ENCODE measurements at places on chromosomes 7 and 10.
A peak's percentile ranks its signal among the peaks of the same experiment; 100 is the strongest.

DNA sequence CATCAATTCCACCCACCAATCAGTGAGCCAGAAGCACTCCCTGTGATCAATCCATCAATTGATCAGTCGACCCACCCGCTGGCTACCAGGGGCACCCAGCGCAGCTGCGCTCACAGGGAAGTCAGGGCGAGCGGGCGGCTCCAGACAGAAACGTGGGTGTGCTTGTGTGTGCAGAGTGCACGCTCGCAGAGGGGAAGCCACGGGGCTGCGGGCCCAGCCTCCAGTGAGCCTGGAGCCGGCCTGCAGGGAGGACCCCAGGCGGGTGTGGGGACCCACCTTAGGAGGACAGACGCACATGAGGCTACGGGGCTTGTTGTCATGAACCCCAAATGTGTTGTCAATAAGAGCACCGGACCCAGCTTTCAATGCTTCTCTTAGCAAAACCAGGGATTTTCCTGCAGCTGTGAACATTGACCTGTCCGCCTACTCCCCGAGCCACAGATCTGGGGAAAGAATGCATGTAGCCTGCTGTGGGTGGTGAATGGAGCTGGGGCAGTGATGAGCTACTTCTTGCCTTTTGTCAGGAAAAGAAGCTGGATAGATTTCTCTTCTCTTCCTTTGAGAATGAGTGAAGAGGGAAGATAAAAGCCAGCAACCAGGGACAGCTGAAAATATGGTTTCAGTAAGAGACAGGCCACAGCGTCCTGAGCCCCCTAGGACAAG is 497.8 kb downstream of the DNAJB6 start:
- DNase-seq = no peak

- no peak for DNase-seq
Measured at GRCh38 chr10:125409756-125410155, 249.4 kb upstream of the CTBP2 start.

GRCh38 chr10:110387983-110388686 is 83.4 kb upstream of the SMNDC1 start:
- DNase-seq = peak; percentile 25

DNA sequence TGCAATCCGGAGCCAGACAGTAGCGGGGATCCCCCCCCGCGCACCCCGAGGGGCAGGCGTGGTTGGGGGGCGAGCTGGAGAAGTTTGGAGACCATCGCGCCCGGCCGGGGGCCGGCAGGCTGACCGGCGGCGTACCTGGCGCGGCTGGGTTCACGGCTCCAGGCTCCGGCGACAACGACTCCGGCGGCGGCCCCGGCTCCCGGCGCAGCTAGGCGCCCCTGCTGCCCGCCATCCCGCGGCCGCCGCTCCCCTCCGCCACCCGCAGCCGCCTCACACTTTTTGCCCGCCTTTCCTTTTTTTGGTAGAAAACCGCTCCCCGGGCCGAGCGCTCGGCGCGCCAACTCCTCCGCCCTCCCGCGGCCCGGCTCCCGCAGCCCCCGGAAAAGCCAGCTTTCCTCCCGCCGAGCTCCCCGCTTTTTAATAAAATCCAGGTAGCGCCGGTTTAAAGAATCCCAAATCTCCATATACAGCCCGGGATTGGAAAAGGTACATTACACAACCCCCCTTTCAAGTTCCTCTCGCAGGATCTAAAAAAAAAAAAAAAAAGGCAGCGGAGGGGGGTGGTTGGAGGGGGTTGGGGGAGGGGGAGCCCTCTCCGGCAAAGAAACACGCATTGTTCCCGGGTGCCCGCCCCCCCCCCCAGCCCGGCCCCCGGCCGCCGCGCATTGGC is at the start of gene TNRC18:
TSS of gene TNRC18 (minus strand) at position 529 of the 670 bp plus-strand sequence. CDS start 2,588 bp downstream, outside the sequence.
- no peak for DNase-seq

DNA sequence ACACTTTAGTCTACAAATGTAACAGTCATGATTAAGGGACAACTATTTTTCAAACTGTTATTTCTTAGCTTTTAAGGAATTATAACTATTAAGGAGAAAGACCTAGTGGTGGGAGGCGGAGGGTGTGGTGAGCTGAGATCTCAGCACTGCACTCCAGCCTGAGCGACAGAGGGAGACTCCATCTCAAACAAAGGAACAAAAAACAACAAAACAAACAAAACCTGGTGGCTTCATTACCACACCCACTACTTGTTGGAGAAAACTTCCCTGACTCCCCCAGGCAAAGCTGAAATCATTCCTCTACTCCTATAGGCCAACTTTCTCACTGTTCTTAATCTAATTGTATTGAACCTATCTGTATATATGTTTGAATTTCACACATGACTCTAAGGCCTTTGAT is 3.2 kb downstream of the POLR1F start:
- no peak for DNase-seq

DNA sequence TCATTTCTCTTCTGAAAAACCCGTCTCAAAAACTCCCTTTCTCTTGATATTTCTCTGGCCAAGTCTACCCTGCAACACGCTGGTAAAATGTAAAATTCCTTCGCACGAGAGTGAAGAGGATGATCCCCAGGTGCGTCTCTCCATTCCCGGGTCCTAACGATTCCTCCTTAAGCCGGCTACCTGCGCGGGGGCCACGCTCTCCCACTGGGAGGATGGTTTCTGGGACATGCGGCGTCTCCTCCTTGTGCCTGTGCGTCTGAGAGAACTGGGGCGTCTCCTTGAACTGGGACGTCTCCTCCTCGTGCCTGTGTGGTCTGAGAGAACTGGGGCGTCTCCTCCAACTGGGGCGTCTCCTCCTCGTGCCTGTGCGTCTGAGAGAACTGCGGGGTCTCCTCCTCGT is 149.9 kb downstream of the WDR37 start:
- no peak for DNase-seq

DNA sequence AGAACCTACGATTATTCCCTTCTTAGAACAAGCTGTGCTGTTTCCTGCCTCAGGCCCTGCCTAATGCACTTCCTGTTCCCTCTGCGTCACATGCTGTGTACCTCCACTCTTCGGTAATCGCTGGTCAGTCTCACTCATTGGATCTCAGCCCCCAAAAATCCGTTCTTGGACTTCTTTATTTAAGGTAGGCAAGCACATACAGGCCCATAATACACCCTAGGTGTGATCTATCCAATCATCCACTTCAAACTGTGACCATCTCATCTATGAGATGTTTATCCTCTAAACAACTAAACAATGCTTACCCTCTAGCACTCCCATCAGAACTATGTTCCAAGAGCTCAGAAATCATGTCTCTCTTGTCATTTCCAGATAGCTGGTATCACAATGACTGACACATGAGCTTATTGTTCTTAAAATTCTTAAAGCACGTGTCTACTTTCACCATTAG is 83.9 kb downstream of the CADPS2 start:
- no peak for DNase-seq

DNA sequence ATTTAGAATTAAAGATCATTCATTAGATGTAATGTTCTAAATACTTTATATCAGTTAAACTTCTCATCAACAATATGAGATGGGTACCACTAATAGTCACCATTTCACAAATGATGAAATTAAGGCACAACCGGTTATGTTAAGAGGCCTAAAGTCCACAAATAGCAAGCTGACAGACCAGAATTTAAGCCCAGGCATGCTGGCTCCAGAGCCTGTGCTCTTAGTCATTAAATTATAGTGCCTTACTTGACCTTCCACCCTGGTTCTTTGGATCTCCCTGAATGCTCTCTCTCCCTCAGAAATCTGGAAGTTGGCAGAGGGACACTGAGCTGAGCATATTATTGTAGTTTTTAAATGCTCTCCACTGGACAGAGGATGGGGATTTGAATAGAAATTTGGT is 3.6 kb downstream of the LIPN start:
- DNase-seq = no peak

DNA sequence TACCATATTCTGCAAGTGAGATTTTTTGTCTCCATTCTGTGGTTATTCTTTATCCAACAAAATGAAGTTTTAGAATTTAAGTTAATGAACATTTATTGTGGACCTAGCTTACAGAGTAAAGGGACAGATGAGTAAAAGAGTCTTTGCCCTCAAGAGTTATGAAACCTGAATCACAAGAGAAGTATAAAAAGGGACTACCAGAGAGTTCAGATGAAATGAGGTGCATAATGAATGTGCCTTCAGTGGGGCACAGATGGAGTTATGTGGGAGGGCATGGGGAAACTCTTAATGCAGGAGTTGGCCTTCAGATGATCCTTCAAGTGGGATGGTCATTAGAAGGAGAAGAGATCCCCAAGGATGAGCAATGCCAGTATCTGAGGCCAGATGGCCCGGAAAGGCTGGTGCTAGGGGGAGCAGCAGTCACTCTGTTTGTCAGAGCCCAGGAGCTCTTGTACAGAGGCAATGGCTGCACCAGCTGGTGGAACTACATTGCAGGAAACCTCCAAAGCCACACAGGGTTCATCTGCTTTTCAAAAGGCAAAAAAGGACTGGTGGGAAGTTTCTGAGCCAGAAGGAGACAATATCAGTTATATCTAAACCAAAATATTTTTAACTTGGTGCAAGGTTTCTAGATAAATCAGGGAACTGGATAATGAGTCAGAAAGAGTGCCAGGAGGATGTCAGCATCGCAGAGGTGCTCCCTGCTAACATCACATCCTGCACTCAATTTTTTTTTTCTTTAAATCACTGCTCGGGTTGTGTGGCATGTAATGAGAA is 162.0 kb downstream of the KLF6 start:
- peak; percentile 24 for DNase-seq

DNA sequence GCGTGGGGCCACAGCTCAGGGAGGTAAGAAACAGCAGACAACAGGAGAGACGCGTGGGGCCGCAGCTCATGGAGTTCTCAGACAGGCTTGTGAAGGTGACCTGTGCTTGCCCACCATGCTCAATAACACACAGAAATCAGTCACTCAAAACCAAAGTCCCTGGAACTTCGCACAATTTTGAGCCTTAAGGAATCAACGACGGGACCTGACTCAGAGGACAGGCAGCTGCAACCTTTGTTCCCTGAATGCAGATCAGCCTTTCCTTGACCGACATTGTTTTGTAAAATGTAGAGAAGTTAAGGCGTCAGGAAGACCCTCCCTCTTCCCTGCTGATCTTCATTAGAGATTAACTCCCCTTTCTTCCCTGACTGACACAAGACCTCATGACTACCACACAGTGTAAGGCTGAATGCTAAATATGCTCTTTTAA is 8.5 kb upstream of the KNDC1 start:
- no peak for DNase-seq

DNA sequence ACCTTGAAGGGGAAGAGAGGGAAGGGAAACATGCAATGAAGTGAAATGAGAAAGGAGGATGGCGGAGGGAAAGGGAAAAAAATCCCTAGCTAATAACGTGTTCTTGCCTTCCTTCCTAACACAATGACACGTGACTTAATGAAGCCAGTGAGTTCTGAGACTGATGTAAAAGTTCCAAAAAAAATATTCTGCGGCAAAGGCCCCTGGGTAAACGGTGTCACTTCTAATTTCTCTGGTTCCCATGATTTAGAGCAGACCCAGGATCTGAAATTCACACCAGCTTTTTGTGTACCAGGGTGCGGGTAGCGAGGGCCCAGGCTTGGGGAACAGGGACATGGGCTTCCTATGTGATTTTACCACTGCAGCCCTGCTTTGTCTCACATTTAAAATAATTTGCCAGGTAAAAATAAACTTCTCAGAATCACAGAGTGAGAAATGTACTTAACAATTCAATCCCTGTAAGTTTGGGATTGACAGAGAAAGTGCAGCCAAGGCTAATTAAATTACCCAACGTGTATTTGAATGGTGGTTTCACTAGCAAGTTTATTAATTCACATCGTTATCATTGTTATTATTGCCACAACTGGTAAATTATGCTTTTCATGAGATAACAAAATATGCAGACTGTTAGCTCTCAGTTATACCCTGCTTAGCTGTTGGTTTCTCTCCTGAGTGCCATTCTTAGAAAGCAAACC is 182.4 kb downstream of the SEM1 start:
- no peak for DNase-seq

- no peak for DNase-seq
Measured at GRCh38 chr10:127884501-127884900, 8.2 kb downstream of the CLRN3 start.

DNA sequence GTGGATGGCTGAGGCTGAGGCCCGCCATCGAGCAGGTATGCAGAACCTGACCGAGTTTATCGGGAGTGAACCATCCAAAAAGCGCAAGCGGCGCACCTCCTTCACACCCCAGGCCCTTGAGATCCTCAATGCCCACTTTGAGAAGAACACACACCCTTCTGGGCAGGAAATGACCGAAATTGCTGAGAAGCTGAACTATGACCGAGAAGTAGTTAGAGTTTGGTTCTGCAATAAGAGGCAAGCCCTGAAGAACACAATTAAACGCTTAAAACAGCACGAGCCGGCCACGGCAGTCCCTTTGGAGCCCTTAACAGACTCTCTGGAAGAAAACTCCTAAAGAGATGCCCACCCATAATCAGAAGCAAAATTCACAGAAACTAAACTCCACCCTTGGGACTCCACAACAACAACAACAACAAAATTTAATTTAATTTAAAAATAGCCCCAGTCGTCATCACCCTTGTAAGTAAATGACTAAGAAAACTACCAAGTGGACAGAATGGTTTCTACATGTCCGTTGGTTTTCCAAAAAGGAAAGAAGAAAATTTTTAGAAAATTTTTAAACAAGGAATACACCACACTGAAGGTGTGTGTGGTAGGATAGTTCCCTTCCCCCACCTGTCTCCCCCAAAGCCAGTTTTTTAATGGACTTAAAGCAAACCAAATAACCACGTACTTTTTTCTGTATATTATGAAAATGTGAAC is 101.7 kb upstream of the YAE1 start:
- DNase-seq = no peak

- no peak for DNase-seq
Measured at GRCh38 chr10:103637927-103638557, 144.5 kb downstream of the NEURL1 start.

DNA sequence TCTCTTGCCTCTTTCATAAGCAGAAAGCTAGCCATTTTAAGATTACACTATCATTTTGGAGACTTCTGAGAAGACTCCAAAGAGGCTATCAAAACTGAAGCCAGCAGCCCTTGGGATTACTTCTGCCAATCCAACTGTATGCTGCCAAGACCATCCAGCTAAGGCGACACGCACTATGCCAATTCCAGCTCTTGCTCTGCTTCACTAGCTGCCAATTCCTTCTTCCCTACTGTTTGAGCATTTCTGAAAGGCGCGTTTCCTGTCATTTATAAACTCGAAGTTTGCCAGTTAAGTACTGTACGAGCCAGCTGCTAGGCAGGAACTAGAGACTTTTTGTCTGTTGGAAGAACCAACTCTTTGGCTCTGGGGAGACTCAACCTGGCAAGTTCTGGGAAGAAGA is 36.5 kb downstream of the MALSU1 start:
- DNase-seq = no peak

GRCh38 chr10:1364151-1364910 is 308.1 kb downstream of the WDR37 start:
- peak; percentile 10 for DNase-seq

- DNase-seq = no peak
Measured at GRCh38 chr10:83533290-83533689, 606.0 kb upstream of the GHITM start.

DNA sequence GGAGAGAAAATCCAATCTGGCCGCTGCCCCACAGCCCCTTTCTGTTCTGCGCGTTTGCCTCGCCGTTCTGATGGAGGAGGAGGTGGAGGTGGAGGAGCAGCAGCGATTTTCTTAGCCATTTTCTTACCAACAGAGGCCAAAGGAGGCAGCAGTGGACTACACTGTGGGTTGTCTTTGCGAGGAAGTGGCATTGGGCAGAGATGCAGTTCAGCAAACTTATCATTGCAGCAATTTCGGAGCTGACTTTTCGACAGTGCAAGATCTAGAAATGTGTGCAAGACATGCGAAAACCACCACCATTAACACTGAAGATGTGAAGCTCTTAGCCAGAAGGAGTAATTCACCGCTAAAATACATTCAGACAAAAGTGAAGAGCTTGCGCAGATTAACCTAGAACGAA is 1.9 kb upstream of the ARL4A start:
- peak; percentile 44 for DNase-seq
